ENCODE measurements at places on chromosomes 5 and 9.

DNA sequence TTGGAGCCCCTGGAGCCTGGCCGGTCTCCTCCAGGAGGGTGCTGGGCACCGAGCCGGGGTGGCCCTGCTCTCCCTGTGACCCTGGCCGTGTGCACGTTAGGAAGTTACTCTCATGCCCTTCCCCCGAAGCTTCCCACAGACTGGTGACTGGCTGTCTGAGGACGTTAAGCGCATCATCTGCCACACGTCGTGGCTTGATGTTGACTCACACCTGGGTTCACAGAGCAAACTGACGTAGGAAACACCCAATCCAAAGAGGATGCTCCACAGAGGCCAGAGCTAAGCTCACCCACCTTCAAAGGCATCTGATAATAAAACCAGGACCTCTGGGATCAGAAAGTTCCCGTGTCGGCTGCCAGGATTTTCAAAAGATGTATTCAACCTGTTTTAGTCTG, 152.9 kb upstream of the PHYKPL start:
- DNase-seq = no peak

GRCh38 chr5:93911609-93912008, 170.2 kb upstream of the POU5F2 start:
- DNase-seq = no peak

DNA sequence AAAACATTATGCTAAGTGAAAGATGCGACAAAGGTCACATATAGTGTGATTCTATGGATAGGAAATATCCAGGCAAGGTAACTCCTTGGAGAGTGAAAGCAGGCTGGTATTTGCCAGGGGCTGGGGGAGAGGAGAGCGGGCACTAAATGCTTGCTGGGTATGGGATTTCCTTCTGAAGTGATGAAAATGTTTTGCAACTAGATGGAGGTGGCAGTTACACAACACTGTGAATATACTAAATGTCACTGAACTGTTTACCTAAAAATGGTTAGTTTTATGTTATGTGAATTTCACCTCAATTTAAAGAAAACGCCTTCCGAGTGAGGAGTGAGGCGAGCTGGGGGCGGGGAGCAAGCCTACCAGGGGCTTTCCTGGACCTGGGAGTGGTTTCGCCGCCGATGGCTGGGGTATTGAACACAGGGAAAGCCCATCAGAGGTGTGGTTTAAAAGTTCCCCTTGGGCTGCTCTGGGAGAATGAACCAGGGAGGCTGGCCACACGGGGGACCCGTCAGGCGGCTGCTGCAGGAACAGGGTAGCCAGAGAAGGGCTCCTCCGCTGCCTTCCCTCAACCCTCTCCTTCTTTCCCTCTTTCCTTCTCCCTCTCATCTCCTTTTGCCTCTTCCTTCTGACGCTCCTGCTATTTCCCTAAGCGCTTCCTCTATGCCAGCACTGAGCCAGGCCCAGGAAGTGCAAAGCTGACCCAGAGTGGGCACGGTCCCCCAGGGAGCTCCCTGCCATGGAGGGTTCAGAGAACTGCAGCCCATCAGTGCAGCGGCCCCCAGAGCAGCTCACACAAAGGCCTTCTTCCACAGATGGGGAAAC, 4.9 kb downstream of the AKNA start:
- DNase-seq = no peak

- no peak for DNase-seq
These were observed 78.6 kb upstream of the KLF9 start for GRCh38 chr9:70493029-70493428.
